Suprapubic skin (tissue), 4 donors: ENCODE measurements at places on chromosomes 7 and 10. TPM values are rescaled to one million over a fixed set of nuclear protein-coding genes. Genes with fewer than 3 reads are reported as not detected.
A peak's percentile ranks its signal among the peaks of the same experiment; 100 is the strongest.

DNA sequence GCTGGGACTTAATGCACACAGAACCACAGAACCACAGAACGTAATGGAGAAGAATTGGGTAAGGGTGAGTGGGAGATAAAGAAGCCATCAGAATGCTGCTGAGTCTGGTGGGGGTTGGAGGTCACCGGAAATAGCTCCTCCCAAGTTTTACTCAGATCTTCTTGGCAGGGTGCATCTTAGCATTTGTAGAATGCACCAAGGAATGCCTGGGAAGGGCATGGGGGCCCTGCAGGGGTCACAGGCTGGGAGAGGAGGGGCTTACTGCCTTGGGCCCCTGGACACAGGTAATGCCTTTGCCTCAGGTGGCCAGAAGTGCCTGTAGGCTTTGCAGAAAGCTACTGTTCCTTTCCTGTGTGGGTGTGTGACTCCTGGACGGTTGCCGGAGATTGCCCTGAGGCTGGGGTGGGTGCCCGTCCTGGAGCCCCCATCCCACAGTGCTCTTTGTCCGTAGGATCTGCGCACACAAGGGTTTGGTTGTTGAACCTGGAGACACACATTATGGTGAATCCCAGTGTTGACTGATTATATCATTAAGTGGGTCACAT, 55.1 kb downstream of the MGMT start:
- DNase-seq = no peak
- H3K4me3 ChIP-seq = no peak overlapping the region
- no peaks in the 10 kb centered on the region for H3K36me3 ChIP-seq
- no peaks in the 10 kb centered on the region for H3K27me3 ChIP-seq
- H3K4me1 ChIP-seq = peaks cover 12% of the 10 kb centered on the region

GRCh38 chr7:129368389-129368986, 65.7 kb upstream of the STRIP2 start:
- no peaks in the 10 kb centered on the region for H3K36me3 ChIP-seq
- H3K27me3 ChIP-seq = no peaks in the 10 kb centered on the region
- peaks cover 15% of the 10 kb centered on the region for H3K4me1 ChIP-seq
- H3K4me3 ChIP-seq = peak overlapping the region; percentile 8

DNA sequence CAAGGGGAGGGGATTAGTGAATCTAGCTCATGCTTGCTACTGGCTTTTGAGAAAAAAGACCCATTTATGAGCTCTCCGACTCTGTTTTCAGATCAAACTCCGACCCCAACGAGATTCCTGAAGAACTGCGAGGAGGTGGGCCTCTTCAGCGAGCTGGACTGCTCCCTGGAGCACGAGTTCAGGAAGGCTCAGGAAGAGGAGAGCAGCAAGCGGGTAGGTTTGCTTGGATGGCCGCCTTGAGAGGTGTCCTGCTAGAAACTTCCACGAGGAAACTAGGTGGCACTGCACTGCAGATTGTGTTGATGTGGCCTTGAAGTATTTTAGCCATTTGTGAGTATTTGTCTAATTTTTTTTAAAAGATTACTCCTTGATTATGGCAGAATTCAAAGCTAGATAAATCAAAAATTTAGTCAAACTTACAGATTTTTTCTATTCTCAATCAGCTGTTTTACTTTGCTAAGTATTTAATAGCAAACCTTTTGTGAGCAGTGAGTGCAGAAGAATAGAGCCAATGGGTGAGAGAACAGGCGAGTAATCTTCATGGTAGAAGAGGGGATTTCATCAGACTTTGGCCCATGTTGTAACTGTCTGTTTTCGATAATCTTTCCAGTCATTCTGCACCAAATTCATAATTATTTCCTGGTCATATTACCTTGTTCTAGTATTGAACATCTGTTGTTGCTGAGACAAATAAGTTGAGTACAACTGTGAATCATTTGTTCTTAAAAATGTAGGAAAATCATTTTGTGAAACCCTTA, 95.4 kb downstream of the CREB5 start:
- no peaks in the 10 kb centered on the region for H3K4me1 ChIP-seq
- H3K4me3 ChIP-seq = no peak overlapping the region
- no peaks in the 10 kb centered on the region for H3K27me3 ChIP-seq
- no peaks in the 10 kb centered on the region for H3K36me3 ChIP-seq
- H3K27ac ChIP-seq = no peak overlapping the region

DNA sequence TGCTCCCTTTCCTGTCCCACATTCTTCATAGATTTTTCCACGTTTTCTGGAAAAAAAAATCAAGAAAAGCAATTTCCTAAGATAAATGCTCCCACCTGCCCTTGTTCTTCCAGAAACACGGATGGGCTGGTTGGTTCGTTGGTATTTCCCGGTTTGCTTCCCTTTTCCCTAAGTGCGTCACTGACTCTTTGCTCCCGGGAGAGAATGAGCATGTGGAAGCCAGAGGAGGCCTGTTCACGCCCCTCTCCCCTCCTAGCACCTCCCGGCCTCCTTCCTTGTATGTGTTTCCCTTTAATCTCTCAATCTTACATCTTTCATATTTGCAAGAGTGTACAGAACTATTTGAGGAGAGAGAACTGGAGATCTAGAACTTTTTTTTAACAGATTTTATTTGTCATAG, 442.0 kb downstream of the GFRA1 start:
- H3K27me3 ChIP-seq = no peaks in the 10 kb centered on the region
- H3K4me3 ChIP-seq = no peak overlapping the region
- H3K4me1 ChIP-seq = peaks cover 4% of the 10 kb centered on the region
- no peak for DNase-seq
- H3K27ac ChIP-seq = no peak overlapping the region

DNA sequence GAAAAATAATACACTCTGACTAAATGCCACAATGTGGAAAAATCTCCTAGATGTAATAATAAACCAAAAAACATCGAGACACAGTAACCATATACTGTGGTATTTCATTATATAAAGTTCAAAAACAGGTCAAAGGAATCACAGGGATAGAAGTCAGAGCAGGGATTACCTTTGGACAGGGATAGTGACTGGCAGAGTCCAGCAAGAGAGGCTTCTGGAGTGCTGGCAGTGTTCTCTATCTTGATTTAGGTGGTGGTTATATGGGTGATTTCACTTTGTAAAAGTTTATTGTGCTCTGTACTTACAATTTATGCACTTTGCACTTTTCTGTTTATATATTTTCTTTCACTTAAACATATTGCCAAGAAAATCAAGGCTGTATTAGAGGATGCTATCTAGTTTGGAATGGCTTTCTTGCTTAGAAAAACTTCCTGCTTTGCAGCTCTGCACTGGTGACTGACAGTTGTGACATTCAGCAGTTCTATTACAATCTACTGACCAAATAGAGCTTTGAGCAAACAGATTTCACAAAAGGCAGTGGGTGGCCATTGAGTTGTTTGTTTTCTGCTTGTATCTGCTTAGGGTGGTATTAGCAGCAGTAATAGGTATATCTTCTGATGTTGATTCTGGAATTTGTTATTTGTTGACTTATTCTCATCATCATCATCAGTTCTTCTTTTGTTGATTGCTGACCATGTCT, 263.6 kb upstream of the LRGUK start:
- no peak overlapping the region for H3K27ac ChIP-seq
- no peak overlapping the region for H3K4me3 ChIP-seq
- H3K4me1 ChIP-seq = no peaks in the 10 kb centered on the region
- no peaks in the 10 kb centered on the region for H3K27me3 ChIP-seq

DNA sequence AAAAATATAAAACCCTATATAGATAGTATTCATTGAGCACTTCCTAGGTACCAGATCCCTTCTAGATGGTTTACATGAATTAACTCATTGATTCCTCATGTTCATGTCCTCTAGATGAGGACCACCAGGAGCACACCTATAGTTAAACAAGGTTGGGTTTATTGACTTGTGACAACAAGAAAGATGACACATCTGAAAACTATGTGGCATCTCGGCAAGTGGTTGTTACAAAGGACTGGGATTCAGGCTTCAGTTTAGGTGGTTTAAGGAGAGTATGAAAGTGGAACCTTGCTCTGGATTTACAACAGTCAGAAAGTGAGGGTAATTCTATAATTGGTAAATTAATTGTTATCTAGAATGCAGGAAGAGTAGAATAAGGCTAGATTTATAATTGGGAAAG, 99.0 kb upstream of the PHF14 start:
- H3K27me3 ChIP-seq = no peaks in the 10 kb centered on the region
- no peak overlapping the region for H3K4me3 ChIP-seq

DNA sequence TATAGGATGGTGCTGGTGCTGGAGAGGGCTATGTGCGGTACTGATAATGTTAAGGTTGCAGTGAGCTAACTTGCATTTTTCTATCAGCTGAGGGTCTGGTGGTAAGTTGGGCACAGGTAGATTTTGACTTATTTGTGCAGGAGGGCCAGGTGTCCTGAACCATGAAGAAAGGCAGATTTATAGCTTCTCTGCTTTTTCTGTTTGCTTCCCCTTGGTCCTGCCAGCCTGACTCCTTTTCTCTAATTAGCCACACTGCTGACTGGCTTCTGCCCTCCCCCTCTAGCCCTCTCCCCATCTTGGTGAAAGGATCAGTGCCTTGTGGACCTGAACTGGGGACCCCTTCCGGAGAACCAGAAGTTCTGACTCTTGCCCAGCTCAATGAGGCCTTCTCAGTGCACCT, 40.8 kb upstream of the STEAP4 start:
- no peak for DNase-seq
- no peaks in the 10 kb centered on the region for H3K36me3 ChIP-seq
- peaks cover 4% of the 10 kb centered on the region for H3K4me1 ChIP-seq
- no peaks in the 10 kb centered on the region for H3K27me3 ChIP-seq
- no peak overlapping the region for H3K27ac ChIP-seq

DNA sequence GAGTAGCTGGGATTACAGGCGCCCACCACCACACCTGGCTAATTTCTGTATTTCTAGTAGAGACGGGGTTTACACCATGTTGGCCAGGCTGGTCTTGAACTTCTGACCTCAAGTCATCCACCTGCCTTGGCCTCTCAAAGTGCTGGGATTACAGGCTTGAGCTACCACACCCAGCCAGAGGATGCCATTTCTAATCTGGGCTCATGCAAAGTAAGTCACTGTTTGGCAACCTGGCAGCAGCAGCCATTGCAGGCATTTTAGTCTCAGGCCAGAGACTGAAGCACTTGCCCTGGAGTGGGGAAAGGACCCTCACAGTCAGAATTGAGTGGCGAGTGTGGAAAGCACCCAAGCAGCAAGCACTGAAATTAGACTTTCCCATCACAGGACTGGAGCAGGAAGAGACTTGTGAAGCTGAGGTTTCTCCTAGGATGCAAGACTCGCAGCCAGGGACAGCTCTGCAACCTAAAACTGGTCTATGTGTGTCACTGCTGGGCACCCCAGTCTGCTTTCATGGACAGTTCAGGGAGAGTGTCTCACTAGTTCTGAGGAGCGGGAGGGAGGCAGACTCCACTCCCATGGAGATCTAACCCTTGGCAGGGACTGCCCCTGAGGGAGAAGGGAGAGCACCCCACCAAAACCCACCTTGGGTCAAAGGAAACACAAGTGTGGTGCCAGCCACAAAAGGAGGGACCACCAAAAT, 27.6 kb downstream of the SNX13 start:
- H3K27me3 ChIP-seq = no peaks in the 10 kb centered on the region
- H3K36me3 ChIP-seq = no peaks in the 10 kb centered on the region
- no peaks in the 10 kb centered on the region for H3K4me1 ChIP-seq
- H3K4me3 ChIP-seq = no peak overlapping the region
- no peak for DNase-seq

- H3K27ac ChIP-seq = no peak overlapping the region
- DNase-seq = no peak
Observed at GRCh38 chr10:89032141-89032891, 41.7 kb downstream of the FAS start.

DNA sequence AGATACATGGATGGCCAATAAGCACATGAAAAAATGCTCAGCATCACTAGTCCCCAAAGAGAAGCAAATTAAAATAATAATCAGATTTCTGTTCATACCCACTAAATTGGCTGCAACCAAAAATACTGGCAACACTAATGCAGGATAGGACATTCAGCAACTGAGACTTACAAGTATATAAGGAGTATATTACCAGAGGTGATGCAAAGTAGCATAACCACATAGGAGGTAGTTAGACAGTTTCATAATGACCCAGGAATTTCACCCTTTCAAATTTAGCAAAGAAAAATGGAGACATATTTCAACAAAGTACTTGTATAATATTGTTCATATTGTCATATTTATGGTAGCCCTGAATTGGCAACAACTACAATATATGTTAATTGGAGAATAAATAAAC, 727.8 kb downstream of the GRID1 start:
- H3K27ac ChIP-seq = no peak overlapping the region
- peaks cover 23% of the 10 kb centered on the region for H3K4me1 ChIP-seq
- no peak overlapping the region for H3K4me3 ChIP-seq
- DNase-seq = no peak
- no peaks in the 10 kb centered on the region for H3K27me3 ChIP-seq

DNA sequence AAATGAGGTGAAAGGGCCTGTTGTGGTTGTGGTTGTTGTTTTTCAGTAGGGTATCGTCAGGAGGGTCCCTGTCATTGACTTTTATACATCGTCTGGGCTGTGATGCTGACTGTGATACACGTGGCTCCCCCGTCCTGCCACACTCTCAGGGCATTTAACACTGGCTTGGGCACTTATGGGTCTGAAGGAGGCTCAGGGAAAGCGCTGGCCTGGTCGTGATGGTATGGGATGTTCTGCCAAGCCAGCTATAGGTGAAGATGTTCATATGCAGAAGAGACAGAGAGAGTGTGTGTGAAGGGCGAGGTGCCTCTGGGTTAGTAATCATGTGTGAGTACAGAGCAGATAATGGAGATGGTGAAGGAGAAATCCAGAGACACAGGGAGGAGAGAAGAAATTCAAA, 158.5 kb downstream of the PRPF18 start:
- DNase-seq = no peak
- H3K4me3 ChIP-seq = no peak overlapping the region
- no peaks in the 10 kb centered on the region for H3K36me3 ChIP-seq
- H3K4me1 ChIP-seq = no peaks in the 10 kb centered on the region

DNA sequence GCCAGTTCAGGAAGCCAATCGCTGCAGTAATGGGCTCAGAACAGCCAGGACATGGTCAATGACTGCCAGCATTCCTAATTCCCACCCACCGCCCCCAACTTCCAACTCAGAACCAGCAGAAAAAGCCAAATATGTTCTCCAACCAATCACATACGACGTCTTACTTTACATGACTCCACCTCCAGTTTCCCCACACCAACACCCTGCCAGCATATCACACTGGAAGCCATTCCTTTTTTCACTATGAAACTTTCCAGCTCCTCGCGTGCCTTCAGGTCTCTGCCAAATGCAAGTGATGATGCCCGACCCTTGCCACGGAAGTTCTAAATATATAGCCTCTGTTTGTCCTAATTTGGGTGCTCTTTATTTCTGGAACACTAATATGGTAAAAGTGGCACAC, 12.5 kb downstream of the NPS start:
- H3K27ac ChIP-seq = no peak overlapping the region
- DNase-seq = no peak
- no peak overlapping the region for H3K4me3 ChIP-seq
- H3K36me3 ChIP-seq = no peaks in the 10 kb centered on the region

GRCh38 chr7:613442-614140, 93.9 kb upstream of the PDGFA start:
- H3K4me1 ChIP-seq = peaks cover 15% of the 10 kb centered on the region
- H3K27me3 ChIP-seq = no peaks in the 10 kb centered on the region
- no peak for DNase-seq
- peak overlapping the region; percentile 9 for H3K4me3 ChIP-seq
- H3K27ac ChIP-seq = no peak overlapping the region
- H3K36me3 ChIP-seq = no peaks in the 10 kb centered on the region

The PTPRE gene
- 46.8 TPM for total RNA-seq

The CFAP43 gene
- total RNA-seq = 1.2 TPM

The ATP6V0A4 gene
- 16.6 TPM for total RNA-seq

The NEBL gene
- total RNA-seq = 64.5 TPM

The TAF3 gene
- total RNA-seq = 11.7 TPM

The AQP1 gene
- 92.1 TPM for total RNA-seq

The IL6 gene
- not detected for total RNA-seq

The CASD1 gene
- total RNA-seq = 11.8 TPM

The UPK3BL2 gene
- total RNA-seq = 24.4 TPM
